Stimulated activated CD4-positive, alpha-beta T cell treated with anti-CD3 and anti-CD28 coated beads, Interleukin-2, amount 100 ng/mL, for 4 hours (primary cell): ENCODE measurements at places on chromosomes 1 and 21.
A peak's percentile ranks its signal among the peaks of the same experiment; 100 is the strongest.

- no peak for DNase-seq
Observed at GRCh38 chr1:87044840-87045239, 130.4 kb downstream of the HS2ST1 start.

DNA sequence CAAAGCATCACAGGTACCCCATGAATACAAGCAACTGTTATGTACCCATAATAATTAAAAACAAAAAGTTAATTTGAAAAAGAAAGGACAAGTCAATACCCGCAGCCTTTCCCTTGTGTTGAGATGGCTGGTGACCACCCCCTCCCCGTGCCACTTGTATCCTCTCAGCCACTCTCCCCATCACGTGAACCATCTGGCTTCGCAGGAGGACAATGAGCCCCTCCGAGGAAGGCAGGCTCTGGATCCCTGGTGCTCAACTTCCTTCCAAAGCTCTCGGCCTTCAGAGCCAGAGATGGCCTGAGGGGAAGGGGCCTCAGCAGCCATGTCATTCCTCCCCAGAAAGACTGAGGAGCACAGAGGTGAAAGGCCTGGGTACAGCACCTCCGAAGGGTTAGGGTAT lies 120.4 kb upstream of the RAB4A start:
- DNase-seq: no peak

DNA sequence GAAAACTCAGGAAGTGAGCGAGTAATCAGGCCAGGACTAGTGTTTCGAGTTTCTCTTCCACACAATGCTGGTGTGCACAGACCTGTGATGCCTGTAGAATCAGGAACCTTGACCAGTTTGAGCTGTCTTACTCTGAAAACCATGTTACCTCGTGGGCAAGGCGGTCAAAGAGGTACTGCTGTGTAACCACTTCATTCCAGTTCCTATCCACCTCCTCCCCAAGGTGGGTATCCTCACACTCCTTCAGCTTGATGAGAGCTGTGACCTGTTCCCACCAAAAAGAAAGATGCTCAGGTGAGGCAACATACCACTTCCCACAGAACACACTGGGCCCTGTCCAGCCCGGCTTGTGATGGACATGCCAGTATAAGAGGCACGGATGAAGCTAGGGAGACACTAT lies 88.1 kb downstream of the NRDC start:
- DNase-seq: no peak

DNA sequence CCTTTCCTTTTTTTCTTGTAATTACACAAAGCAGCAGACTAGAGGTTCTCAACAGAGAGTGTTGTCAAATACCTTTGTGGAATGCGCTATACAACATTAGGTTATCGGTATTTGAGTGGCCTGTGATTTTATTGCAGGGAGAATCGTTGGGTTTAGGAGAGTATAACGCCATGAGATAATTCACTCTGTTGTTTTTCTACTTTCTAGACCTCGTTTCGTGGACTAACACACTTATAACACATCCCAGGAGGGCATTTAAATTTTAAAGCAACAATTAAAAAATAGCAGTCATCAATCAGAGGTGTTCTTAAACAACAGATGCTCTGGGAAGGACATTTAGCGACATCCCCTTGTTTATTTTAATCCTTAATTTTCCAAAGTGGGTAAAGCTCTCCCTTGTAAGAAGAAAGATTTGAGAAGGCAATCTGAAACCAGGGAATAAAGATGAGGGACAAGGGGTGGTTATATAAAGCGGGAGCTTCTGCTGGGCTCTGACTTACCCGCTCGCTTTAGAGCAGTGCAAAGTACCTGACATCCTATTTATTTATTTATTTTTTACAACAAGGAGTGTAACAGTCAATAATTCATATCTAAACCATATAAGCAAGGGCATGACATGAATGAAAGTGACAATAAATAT lies 4.9 kb downstream of the PBX1 start:
- no peak for DNase-seq

DNA sequence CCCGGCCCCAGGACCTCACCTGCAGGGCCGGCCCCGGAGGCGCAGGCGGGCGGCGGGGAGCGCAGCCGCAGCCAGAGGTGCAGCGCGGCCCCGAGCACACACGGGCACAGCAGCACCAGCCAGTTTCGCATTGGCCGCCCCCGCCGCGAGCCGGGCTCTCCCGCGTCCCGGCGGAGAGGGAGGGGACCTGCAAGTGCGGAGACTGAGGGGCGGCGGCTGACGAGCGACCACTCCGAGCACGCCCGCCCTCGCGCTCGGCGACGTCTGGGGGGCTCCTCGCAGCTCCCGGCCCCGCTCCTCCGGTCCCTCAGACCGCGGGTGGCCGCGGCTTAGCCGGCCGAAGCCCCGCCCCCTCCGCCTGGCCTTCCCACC lies at the start of gene B3GALNT2:
Gene B3GALNT2 (minus strand): TSS at position 331 of the 372 bp plus-strand sequence. CDS start 200 bp downstream, at position 131.
- no peak for DNase-seq

DNA sequence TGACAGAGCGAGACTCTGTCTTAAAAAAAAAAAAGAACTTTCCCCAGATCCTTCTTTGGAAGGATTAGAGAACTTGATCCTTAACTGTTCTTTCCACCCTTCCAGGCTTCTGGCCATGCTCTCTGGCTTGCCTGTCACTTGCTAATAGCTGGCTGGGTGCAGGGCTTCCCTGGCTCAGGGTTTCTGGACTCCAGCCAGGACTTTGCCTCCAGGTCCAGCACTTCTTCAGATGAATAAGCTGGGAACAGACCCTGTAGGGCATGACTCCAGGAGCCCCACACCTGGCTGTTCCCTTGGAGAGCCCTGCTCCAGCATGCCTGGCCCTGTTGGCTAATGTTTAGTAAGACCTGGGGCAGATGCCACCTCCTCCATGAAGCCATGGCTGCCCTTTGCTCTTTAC lies 3.3 kb upstream of the NT5C1A start:
- DNase-seq: no peak

DNA sequence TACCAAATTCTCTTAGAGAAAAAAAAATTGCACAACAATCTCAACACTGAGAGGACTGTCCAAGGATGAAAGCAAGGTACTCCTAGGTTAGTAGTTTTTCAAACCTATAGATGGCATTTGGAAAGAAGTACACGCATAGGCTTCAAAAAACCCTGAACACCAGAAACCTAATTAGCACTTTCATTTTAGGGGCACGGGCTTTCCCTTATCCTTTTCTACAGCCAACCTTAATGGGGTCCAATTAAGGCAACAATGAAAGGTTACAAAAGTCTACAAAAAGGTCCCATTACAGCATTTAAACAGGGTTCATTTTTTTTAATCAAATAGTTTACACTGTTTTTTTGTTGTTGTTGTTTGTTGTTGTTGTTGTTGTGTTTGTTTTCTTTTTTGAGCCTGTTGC lies 6.2 kb downstream of the KDM5B start:
- no peak for DNase-seq

DNA sequence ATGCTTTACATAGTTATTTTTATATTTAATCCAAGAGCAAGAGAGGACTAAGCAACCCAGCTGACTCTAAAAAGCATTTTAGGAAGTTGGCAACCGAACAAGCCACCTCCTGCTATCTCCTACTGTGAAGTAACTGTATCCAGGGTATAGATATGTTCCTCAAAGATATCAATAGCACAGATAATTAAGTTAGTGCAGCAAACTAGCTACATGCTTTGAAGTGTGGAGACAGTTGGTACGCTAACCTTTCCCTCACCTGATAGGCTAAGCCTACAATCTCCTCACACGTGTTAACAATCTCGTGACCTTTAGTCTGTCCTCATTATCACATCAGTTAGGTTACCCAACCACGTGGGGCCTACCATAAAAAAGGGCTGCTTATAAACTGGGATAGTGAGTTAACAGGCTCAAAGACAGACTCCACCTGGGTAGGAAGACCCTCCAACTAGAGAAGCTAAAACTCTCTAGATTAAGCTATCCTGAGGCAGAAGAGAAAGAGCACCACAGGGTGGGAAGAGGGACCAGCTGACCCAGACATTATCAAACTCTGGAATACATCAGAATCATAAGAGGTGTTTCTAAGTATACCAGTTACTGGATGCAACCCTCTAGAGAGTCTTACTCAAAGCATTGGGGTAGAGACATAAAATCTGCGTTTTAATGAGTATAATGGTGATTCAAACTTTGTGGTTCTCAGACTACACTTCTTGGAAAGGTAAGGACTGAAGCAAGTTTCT lies 340.1 kb upstream of the ESRRG start:
- no peak for DNase-seq

- no peak for DNase-seq
Observed at GRCh38 chr1:34115233-34115632, 49.8 kb downstream of the CSMD2 start.

DNA sequence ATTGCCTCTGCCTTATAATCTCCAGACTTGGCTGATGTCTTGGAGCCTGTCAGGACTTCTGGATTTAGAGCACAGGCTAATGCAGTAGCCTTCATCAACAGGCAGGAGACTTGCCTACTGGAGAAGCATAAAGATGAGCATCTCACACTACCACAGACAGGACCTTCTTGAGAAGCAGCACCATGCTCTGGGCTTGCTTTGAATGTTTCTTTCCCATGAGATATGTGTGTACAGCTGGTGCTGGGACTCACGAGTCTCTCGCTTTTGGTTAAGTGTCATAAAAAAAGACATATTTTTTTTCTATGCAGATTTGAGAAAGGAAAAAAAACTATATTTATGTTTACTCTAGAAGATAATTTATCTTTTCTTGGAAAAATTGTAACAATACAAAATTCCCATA lies 671.3 kb downstream of the MRPL39 start:
- no peak for DNase-seq

- DNase-seq: peak; percentile 78
Observed at GRCh38 chr1:161305867-161306519, 3.8 kb downstream of the MPZ start.

- DNase-seq: no peak
Observed at GRCh38 chr1:43554444-43554992, 23.8 kb downstream of the PTPRF start.

GRCh38 chr1:44485229-44485933 lies 80.3 kb downstream of the RNF220 start:
- no peak for DNase-seq

- no peak for DNase-seq
Observed at GRCh38 chr1:179327679-179328078, 34.1 kb downstream of the SOAT1 start.

DNA sequence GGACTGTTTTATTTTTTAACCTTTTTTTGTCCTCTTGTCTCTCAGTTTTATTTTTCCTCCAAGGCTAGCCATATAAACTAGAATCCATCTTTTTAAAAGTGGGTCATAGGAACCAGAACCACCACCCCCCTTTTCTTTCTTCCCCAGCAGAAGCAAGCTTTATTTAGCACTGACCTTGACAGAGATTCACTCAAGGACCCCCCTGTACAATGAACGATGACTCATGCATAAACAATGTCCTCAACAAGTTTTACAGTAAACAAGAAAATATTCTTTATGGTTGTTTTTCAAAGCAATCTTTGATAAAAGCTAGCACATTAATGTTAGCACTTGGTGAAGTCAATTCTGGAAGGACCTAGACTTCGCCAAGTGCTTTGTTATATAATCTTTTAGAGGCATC lies 14.1 kb downstream of the PKN2 start:
- no peak for DNase-seq

DNA sequence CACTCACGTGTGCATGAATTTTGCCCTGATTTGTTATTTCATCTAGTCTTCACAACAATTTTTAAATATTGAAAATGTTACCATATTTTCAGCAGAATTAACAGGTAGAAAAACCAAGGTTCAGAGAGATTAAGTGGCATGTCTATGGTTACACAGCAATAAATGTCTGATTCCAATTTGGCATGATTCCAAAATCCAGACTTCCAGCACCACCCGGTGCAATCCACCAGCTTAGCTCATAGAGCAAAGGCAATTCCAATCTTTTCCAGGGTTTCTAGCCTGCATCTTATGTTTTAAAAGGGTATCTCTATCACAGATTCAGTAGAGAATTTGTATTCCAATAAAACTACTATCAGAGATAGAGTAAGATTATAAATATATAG lies 161.8 kb downstream of the TPR start:
- DNase-seq: no peak

DNA sequence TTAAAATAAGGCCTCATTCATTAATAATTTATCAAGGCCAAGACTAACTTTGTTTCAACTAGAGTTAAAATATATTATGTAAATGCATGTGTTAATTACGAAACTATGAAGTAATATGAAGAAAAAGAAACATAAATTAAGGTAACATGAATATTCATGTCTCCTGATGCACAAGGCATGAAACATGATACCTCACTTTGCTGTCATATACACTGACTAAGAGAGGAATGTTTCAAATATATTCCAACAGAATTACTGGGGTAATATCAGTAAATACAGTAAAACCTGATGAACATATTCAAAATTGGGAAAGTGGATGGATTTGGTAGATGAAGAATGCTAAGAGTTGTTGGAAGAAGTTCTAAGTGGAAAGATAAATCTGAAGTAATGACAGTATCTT lies 274.6 kb downstream of the LRRC7 start:
- DNase-seq: no peak

DNA sequence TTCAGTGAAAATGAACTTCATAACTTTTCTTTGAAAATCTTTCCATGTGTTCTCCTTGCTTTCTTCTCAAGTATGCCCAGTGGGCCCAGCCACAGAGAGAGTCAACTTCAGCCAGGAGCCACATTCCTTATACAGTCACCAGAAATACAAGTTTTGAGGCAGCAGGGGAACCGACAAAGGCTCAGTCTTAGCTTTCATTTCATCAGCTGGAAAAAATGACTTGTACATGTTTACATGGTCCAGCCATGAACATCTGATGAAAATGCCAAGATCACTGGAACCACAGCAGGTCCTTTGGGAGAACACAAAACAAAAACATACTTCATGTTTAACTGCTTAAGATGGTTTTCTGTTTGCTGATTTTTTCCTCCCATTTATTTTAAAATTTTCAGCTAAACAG lies 72.5 kb downstream of the SYDE2 start:
- DNase-seq: no peak

- no peak for DNase-seq
Observed at GRCh38 chr1:211378844-211379243, 52.2 kb downstream of the TRAF5 start.

DNA sequence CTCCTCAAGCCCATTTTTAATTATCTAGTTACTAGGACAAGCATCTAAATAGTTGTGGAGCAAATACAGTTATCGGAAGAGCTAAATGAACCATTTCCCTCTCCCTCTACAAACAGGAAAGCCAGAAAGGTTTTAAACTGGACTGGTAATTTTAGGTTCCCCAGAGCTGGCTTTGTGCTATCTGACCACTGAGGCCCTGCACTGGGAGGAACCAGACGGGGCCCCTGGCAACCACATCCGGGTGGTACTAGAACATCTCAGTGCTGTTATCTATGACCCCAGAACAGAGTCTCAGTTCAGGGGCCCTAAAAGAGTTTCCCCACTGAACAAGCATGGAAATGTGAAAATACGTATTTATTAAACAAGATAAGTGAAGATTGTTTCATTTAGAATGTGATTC lies 7.7 kb upstream of the RSPH1 start:
- DNase-seq: no peak

- DNase-seq: no peak
Observed at GRCh38 chr1:193951984-193952383, 765.6 kb upstream of the B3GALT2 start.
